ENCODE measurements at places on chromosomes 6 and 20.

DNA sequence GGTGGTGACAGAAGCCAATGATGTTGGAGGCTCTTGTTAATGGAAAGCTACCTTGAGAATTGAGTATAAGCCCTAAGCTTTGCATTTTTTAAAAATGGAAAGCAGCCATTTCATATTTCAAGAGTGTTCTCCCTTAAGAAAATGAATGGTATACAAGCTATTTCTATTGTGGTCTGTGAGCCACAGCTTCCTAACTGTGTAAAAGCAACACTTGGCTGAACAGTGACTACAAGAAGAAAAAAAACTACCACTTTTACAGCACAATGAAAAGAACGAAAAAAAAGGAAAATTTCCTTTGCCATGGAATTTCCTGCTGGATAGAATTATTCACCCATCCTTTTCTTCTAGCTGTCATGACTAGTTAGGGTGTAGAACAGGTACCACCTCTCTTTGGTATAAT lies 397.1 kb upstream of the BTBD3 start:
- DNase-seq = no peak

GRCh38 chr6:3403238-3404173 lies 53.3 kb downstream of the SLC22A23 start:
- DNase-seq = no peak

DNA sequence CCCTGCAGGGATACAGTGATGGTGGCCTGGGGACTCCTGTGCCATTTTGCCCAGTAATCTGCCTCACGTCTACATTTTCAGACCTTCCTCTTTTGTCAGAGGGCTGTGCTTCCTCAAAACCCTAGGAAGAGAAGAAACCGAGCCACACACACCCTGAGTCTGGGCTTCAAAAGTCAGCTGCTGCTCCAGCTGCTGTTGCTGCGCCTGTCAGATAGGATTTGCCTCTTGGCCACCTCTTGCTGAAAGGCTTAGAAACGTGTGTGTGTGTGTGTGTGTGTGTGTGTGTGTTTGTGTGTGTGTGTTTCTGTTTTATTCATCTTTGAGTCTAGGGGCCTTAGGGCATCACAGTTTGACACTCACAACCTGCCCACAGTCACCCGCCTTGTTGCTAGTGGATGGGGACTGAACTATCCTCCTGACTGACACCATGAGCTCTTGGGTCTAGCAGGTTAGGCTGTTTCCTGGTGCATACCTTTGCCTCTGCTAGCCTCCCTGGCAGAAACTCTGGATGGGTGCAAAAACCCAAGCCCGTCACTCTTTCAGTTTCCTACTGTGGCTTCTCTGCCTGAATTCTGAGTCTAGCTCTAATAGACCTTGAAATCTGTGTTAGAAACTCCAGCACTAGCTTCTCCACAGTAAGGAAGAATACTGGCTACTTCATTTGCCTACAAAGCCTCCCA lies 94.9 kb upstream of the CEP85L start:
- no peak for DNase-seq

DNA sequence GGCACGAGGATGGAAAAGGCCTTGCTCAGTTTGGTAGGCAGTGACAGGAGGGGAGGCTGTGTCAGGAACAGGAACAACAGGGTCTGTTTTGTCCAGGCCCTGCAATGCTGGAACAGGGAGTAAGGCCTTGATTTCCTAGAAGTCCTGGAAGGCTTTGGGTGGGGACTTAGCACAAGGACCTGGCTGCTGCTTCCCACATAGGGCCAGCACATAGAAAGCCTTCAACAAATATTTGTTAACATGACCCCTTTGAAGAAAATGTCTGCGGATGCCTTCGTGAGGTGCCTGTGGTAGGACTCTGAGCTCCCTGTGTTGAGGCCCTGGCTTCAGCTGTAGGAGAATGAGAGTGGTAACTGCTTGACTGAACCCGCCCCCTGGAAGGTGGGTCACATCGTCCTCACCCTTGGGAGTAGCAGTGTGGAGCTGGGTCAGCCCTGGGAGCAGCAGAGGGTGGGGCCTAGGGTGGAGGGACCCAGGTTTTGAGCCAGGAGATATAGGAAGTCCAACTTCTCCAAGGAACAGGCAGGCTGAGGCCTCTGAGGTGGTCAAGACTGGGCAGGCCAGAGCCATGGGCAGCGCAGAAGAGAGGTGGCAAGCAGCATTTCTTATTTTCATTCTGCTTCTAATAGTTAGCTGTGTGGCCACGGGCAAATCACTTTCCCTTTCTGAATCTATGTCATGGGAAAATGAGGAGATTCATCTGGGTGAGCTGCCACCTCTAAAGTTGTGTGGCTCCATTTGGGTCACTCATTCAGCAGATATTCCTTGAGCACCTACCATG lies 50.0 kb downstream of the CNBD2 start:
- no peak for DNase-seq

DNA sequence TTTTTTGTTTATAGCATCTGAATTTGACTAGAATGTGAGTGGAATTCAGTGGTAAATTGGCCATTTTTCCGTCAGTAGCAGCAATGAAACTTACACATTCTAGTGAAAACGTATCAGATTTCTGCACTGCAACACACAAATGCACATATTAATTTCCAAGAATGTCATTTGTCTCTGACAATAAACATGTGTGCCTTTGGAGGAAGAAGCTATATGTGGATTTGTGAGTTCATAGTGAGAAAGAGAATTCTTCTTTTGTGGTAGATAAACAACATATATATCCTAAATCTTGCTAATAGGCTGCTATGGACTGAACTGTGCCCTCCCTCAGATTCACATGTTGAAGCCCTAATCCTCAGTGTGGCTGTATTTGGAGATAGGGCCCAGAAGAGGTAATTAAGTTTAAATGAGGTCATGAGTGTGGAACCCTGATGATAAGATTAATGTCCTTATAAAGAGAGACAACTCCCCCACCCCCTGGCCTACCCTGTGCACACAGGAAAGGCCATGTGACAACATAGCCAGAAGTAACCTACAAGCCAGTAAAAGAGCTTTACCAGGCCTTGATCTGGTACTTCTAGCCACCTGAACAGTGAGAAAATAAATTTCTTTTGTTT lies 200.2 kb upstream of the EYA4 start:
- DNase-seq = no peak

DNA sequence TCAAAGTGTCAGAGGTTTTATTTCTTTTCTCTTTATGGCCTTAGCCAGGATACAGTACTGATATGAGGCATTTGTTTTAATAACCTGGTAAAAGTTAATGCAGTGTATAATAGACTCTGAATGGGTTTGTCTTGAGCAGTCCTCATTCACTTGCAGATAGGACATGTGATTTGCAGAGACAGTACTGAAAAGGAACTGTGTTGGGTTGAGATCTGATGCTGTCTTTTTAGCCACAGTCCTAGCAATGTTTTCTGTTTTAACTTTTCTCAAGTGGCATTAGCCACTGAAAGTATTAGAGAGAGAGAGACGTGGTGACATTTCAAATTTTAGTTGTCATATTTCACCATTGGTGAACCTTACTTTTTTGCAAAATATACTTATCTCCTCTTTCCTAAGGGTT lies 547.2 kb upstream of the MAN1A1 start:
- DNase-seq = no peak

GRCh38 chr6:3594201-3594600 lies 137.4 kb upstream of the SLC22A23 start:
- no peak for DNase-seq

GRCh38 chr6:36025932-36026327 lies 1.5 kb upstream of the SLC26A8 start:
- no peak for DNase-seq

GRCh38 chr6:45428727-45429126 lies 51.0 kb upstream of the SUPT3H start:
- no peak for DNase-seq

GRCh38 chr6:163646133-163646532 lies 231.6 kb downstream of the QKI start:
- no peak for DNase-seq

GRCh38 chr6:130514712-130515111 lies 148.9 kb downstream of the TMEM200A start:
- no peak for DNase-seq

- no peak for DNase-seq
Observed at GRCh38 chr20:36676701-36677421, 30.9 kb upstream of the SLA2 start.

- no peak for DNase-seq
Observed at GRCh38 chr6:1593286-1593957, 16.3 kb upstream of the FOXC1 start.

GRCh38 chr6:55941702-55942101 lies 66.3 kb upstream of the BMP5 start:
- DNase-seq = no peak

DNA sequence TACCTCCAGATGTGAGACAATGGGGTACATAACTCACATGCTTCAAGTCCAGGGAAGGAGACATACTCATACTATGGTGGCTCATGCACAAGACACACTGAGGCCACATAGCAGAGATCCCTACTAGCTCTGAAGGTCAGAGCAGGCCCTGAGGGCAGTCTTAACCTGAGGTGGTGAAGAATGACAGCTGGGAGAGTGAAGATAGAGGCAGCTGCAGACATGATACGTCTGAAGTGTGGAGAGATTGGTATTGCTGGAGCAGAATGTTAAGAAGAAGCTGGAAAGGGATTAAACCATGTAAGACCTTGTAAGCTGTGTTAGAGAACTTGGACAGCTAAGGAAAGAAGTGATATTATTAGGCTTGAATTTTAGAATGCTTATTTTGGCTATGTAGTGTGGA lies 32.9 kb downstream of the PGM3 start:
- no peak for DNase-seq

- DNase-seq = no peak
Observed at GRCh38 chr6:107275330-107275865, 160.1 kb upstream of the BEND3 start.
